ACHN (cell line): ENCODE measurements at places on chromosomes 1 and 21.

GRCh38 chr1:207402744-207403143, 51.4 kb upstream of the CR2 start:
- no peak for DNase-seq

- peak; percentile 35 for DNase-seq
Observed at GRCh38 chr1:181127898-181128453, 39.5 kb downstream of the IER5 start.

DNA sequence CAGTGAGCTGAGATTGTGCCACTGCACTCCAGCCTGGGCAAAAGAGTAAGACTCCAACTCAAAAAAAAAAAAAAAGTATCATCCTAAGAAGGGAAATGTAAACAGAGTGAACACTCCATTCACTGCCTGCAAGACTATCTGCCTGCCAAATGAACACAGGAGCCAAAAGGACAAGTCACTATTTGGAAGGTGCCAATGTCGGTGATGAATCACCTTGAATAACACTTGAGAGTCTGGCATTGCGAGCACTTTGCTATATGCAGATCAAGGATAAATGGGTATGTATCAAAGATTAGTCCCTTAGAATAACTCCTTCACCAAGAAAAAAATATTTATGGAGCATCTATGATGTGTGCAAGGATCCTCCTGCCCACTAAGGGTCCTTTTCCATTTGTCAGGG, 6.6 kb downstream of the UBR4 start:
- DNase-seq: peak; percentile 41

DNA sequence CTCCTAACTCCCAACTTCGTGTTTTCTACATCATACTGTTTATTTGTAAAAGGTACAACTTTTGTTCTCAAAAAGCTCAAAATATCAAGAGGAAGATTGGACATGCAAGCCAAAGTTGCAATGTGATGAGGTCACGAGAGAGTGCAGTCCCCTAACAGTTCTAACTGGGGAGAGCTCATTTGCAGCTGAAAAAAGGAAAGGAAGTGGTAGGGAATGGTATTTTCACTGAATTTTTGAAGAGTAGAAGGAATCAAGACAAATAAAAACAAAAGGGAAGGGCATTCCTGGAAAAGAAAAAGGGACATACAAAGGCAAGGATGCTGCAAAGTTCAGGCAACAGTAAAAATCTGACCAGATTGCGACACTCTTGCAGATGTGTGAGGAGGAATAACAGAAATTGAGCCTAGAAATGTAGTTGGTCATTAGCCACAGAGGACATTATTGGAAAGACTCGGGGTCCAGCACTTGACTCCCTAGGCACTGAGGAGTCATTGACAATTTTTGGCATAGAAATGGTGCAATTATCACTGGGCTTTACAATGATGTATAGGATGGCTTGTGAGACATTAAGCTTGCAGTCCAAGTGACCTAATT, 67.9 kb downstream of the TBX15 start:
- no peak for DNase-seq

GRCh38 chr1:232471250-232471649, 158.7 kb downstream of the SIPA1L2 start:
- no peak for DNase-seq

GRCh38 chr1:176847052-176847451, 317.5 kb downstream of the ASTN1 start:
- DNase-seq: no peak

GRCh38 chr1:219771080-219771479, 157.3 kb downstream of the SLC30A10 start:
- DNase-seq: peak; percentile 92

DNA sequence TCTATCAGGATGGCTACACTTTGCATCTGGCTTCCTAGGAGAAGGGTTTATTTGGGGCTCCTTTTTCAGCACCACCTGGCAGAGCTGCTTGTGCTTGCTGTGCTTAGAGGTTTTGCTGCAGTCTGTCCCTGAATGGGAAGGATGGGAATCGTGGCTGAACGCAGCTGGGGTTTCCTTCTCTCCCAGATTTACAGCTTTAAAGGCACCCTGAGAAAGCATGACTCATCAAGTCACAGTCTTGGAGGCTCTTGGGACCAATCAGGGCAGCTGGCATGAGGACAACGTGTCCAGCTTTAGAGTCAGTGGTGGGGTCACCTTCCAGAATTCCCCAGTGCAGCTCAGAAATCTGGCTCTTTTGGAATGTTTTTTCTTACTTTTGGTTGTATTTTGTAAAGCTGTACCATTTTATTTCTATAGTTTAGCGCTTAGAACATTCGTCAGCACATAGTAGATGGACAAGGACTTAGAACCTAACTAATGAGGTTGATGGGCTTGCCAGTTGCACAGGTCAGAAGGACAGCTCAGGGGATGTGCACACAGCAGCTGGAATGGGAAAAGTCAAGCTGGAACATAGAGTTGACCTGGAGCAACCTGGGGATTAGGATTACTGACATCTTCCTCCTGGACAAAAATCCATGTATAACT, 222.6 kb downstream of the PRDM2 start:
- no peak for DNase-seq

DNA sequence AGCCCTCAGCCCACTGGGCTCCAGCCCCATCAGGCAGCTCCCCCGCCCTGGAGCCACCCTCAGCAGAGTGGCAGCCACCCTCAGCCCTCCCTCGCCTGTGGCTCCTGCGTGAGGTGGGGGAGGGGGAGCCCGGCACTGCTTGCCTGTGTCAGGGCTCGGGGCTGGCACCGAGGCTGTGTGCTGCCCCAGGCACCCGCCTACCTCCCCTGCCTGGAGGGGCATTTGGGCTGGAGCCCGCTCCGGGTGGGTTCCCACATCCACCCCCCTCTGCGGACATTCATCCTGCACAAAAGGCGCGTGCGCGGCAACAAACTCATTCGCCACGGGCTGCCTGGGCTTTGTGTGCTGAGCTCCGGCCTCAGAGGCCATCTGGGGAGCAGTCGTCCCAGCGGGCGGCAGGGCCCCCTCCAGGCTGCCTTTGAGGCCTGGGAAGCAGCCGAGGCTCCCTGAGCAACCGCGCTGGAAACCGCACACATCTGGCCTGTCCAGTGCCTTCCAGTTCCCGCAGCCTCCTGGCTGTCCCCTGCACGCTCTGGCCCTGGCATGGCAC, 12.6 kb upstream of the TNFRSF14 start:
- DNase-seq: no peak

DNA sequence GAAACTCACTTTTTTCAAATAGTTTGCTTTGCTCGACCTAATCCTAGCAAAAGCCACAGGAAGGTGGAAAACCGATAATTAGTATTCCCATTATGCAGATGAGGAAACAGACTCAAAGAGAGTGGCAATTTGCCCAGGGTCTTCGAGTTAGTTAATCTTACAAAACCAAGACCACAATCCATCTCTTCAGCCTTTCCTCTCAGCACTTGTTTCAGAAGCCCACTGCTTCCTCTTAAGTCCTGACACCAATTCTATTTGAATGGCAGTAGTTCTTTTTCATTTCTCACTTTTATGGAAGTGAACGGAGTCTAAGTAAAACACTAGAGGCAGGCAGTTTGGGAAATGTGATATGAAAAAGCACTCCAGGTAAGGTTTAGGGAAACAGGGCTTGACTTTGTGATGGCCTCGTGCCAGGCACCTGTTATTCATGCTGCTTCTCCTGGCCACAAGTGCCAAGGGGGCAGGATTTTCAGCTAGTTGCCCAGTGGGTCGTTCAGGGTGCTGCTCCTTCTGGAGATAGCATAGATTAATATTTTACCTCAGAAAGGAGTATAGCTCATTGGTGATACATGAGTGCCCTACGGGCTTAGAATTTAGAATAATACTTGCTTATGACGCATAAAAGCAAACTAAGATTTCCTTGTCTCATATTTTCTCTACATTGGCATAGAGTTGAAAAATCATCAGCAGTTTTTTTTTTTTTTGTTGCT, 76.6 kb upstream of the NRIP1 start:
- DNase-seq: peak; percentile 23

DNA sequence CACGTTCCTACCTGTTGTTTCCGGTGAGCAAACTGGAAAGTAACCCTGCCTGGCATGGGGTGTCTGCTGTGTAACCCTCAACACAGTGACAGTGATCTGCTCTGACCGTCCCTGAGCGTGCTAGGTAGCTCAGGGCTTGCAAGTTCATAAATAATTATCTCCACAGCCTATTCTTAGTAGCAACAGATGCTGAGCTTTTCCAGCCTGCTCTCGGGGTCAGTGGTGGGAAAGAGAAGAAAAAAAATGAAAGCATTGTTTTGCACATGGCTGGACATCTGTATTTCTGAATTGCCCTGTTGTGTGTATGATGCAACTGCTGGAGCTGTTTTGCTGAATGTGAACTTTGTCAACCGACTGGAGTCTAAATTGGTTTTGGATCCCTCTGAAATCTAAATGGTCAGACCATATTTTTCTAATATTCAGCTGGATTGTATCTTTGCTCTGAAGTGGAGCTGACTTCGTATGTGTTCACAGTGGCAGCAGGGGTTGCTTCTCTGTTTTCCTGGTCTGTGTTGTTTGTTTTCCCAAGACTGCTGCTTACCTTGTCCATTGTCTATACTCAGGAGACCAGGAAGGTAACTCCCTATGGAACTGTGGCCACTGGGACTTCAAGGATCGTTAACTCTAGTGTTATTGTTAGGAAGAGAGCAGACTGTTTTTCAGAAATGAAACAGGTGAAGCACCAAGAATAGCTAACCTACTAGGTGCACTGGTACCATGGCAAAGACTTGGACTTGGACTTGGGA, 27.0 kb downstream of the TGFB2 start:
- DNase-seq: no peak

- no peak for DNase-seq
Observed at GRCh38 chr1:103273106-103273505, 164.8 kb upstream of the COL11A1 start.
